ENCODE measurements at places on chromosomes 1 and 21.

DNA sequence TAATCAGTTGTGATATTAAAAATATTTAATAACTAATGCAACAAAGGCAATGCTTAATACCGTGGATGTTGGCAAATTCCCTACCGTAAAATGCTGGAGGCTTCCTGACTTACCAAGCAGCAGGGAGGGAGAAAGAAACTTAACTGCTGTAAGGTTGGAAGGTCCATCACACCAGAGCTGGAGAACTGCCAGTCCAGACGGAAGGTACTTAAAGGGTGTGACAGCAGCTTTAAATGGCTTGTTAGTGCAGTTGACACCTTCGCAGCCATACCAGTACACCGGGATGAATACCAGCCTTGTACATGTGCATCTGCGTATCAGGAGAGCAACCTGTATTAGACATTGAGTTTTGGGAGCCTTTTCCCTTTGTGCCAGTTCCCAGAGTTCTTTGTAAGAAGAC, 269.5 kb upstream of the NCAM2 start:
- DNase-seq = no peak

DNA sequence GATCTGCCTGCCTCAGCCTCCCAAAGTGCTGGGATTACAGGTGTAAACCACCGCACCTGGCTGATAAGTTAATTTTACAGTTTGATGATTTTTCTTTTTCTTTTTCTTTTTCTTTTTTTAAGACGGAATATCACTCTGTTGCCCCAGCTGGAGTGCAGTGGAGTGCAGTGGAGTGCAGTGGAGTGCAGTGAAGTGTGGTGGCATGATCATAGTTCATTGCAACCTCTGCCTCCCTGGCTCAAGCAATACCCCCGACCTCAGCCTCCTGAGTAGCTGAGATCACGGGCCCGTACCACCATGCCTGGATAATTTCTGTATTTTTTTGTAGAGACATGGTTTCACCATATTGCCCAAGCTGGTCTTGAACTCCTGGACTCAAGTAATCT, 84.4 kb upstream of the CXADR start:
- DNase-seq = no peak

DNA sequence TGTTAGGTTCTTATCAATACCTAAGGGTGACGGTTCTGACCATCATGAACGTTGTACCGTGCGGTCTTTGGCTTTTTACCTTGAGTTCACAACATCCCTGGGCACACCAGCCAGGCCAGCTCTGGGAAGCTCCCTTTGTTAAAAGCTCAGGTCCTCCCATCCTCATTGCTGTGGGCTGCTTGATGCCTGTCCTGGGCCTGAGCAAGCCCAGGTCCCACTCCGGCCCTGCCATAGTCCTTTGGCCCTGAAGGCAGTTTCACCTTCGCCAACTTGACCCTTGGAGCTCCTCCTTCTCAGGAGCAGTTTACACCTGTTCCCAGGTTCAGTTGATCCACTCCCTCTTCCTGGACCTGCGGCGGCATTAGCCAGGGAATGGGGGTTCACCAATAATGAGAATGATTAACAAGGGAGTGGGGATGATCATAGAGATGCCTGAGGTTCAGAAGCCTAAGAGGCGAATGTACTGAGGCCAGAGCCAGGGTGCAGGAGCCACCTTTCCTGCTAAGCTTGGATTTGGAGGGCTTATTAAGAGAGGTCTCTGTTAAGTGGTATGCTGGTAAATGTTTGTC, 40.2 kb downstream of the DHCR24 start:
- DNase-seq = no peak

GRCh38 chr1:12320486-12320885, 90.7 kb downstream of the VPS13D start:
- DNase-seq = no peak

GRCh38 chr1:29355375-29355774, 119.1 kb downstream of the PTPRU start:
- DNase-seq = no peak

GRCh38 chr21:31879241-31879650, 6.4 kb downstream of the HUNK start:
- no peak for DNase-seq

DNA sequence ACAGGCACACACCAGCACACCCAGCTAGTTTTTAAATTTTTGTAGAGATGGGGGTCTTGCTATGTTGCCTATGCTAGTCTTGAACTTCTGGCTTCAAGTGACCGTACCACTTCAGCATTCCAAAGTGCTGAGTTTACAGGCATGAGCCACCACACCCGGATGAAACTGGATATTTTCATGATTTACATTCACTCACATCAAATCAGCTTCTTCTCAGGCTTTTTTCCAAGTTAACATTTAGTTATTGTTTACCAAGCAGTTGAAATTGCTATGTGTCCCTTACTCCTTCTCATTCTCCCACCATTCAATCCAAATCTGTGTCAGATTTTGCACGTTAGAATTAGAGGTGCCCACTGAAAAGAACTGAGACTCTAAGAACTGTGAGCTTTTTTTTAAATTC, 18.4 kb downstream of the RIT1 start:
- no peak for DNase-seq

Measured in natural killer cell treated with Interleukin-12 subunit alpha and Interleukin-12 subunit beta and Interleukin-15 and Interleukin-18, amount 100 ng/mL, for 72 hours (primary cell).